Large intestine (tissue), 12 donors: ENCODE measurements at places on chromosomes 1 and 21. TPM values are rescaled to one million over a fixed set of nuclear protein-coding genes. Genes with fewer than 3 reads are reported as not detected.

AIRE gene
- polyA plus RNA-seq = 14.3 TPM

GRCh38 chr21:41235201-41235600 is 67.2 kb downstream of the BACE2 start:
- no peak for DNase-seq

DNA sequence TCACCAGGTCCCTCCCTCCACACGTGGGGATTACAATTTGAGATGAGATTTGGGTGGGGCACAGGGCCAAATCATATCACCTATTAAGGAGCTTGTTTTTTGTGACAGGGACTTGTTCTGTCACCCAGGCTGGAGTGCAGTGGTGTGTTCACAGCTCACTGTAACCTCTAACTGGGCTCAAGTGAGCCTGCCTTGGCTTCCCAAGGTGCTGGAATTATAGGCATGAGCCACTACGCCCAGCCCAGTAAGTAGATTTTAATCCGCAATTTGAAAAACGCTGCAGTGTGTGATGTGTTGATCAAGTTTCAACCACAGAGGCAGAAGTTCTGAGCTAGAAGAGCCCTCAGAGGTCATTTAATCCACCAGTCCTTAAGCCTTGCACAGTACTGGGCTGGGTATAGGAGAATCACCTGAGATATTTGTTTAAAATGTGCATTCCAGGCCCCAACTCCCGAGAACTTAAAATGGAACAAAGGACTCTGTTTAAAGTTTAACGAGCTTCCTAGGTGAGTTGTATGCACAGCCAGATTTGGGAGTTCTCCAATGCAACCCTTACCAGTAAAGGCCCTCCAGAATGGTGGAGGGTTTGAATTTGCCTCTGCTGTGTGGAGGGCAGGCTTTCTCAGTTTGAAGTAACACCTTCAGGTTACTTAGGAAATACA is 13.4 kb downstream of the RPL11 start:
- DNase-seq = no peak

- DNase-seq = no peak
Measured at GRCh38 chr1:93594603-93594880, 87.1 kb downstream of the BCAR3 start.

GRCh38 chr1:184954232-184954995 is 19.9 kb downstream of the NIBAN1 start:
- peak; percentile 72 for DNase-seq
